ENCODE measurements at places on chromosomes 4 and X. TPM values are rescaled to one million over a fixed set of nuclear protein-coding genes. Genes with fewer than 3 reads are reported as not detected.

CSAG2 gene
- polyA plus RNA-seq: not detected

GRCh38 chrX:94041881-94042280 lies 367.9 kb downstream of the FAM133A start:
- DNase-seq: no peak

- DNase-seq: no peak
Observed at GRCh38 chr4:26670903-26671537, 87.1 kb downstream of the TBC1D19 start.

GDPD2 gene
- not detected for polyA plus RNA-seq

NDNF gene
- not detected for polyA plus RNA-seq

- no peak for DNase-seq
Observed at GRCh38 chrX:84475596-84475995, 26.7 kb downstream of the HDX start.

GRCh38 chr4:117164338-117164737 lies 79.0 kb upstream of the TRAM1L1 start:
- DNase-seq: no peak

TMEM150C gene
- polyA plus RNA-seq: 0.17 TPM

DNA sequence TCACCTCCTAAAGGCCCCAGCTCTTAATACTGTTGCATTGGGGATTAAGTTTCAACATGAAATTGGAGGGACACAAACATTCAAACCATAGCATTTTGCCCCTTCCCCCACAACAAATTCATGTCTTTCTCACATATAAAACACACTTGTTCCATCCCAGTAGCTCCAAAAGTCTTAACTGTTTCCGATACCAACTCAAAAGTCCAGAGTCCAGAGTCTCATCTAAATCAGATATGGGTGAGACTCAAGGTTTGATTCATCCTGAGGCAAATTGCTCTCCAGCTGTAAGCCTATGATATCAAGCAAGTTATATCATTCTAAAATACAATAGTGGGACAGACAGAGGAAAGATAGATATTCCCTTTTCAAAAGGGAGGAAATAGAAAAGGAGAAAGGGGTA lies 8.7 kb downstream of the SLC9B1 start:
- DNase-seq: no peak

RELL1 gene
- polyA plus RNA-seq: 7.4 TPM

TENM3 gene
- polyA plus RNA-seq: not detected

DNA sequence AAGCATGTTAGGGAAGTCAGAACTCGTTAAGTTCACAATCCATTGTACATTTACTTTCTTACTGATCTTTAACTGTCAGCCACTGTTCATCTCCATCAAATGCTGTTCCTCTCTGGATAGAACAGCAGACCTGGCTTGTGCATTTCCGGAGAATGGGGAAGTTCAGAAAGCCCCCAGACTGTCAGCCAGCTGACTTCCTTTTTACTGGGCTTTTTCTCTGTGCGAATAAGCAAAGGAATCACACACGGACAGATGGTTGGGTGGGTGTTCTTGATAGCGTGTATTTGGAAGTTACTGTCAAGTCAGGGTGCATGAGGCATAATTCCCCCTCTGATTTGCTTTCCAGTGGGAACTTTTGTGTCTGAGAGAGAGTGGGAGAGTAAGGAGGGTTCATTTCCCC lies 56.8 kb downstream of the TSPAN7 start:
- no peak for DNase-seq

DNA sequence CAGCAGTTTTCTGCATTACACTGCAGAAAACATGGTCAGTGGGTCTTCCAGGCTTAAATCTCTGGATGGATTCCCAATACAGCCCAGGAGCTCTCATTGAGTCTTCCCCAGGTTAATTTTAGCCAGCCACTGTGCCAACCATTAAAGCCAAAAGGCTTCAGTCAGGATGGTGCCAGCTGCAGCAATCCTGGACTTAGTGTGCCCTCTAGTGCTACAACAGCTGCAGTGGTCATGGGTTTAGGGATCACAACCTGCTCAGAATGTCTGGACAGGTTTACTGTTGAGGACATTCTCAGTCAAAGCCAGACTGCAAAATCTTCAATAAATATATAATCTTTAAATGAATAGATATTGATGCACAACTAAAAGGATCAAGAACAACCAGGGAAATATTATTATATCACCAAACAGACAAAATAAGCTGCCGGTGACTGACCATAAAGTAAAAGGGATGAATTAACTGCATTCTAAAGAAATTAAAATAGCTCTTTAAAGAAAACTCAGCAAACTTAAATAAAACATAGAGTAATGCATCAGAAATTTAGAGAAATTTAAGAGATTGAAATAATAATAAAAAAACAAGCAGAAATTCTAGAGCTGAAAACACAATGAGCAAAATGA lies 639.9 kb downstream of the SPOCK3 start:
- no peak for DNase-seq

- DNase-seq: no peak
Observed at GRCh38 chr4:153890761-153891160, 101.9 kb upstream of the SFRP2 start.

DNA sequence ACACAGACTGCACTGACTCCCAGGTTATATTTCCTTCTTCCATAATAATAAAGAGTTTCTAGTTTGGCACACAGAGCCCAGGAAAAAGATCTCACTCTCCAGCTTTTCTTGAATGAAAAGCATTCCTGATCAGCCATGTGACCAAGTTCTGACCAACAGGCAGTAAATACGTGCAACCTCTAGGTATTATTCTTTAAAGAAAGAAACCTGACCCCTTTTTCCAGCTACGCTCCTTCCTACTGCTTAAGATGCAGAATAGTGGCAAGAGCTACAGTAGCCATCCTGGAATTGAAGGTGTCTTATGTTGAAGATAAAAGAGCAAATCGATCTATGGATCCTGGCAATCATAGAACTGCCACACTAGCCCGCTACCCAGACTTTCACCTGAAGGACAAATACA lies 76.7 kb downstream of the LRBA start:
- no peak for DNase-seq

KLHL13 gene
- 0.24 TPM for polyA plus RNA-seq

KLHL4 gene
- 0.43 TPM for polyA plus RNA-seq

DNA sequence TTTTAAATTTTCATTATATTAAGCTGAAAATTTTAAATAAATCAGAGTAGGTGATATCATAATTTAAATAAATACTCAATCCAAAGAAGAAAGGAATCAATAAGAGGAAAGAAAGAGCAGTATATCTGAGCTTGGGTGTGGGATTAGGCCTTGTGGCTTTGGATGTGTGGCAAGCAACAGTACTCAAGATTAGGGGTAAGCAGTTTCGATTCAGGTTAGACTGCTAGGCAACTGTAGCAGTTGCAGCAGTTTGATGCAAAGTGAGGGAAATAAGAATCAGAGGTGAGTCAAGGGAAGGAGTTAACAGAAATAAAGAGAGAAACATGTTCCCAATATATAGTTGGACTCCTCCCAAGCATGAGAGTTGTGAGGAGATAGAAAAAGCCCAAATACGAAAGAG lies 599.6 kb upstream of the KLHL4 start:
- no peak for DNase-seq

AMER1 gene
- 0.13 TPM for polyA plus RNA-seq

TRPC5OS gene
- not detected for polyA plus RNA-seq

QRFPR gene
- not detected for polyA plus RNA-seq

DNA sequence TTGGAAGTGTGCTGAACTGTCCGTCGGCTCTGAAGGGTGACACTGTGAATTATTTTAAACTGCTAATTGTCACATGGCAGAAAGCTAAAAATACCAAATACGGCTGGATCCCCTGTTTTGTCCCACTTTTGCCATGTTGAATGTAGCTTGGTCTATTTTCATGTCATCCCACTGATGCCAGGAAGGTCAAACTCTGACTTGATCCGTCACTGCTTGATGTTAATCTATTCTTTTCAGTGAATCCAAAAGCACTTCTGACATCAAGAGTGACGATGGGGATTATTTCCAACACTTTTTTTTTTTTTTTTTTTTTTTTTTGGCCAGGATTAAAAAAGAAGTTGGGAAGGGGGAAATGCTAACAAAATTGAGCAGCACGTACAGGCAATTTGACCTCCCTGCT lies 734.6 kb upstream of the TENM3 start:
- no peak for DNase-seq

MAGEB6 gene
- not detected for polyA plus RNA-seq

DNA sequence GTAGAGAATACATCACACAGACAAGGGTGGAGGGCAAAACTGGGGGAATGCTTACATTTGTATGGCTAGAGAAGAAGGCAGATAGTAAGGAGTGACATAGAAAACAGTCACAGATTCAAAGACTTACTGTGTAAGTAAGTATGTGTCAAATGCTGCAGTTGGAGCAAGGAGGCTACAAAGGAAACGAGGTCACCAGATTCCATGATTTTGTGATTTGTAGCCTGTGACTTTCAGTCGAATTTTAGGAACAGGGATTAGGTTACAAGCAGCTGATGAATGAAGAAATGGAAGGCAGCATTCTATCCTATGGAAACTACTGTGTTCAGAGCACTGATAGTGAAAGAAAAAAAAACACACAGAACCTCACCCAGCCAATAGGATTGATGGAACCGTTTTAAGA lies 407.9 kb downstream of the IL15 start:
- DNase-seq: no peak

DCLK2 gene
- not detected for polyA plus RNA-seq

DNA sequence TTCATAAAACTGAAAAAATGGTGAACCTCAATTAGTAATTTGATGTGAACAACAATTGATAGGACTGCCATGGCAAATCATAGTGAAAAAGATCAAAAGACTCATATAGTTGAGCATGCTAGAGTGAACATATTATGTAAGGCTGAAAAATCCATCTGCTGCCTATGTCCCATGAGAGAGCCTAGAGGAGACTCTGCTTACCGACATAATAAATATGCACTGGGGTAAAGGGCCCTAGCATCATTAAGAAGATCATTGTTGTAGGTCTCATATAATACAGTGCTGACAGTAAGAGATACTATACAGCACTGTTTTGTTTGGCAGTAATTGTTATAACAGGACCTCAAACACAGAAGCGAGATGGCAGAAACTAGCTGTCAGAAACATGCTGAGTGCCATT lies 229.0 kb downstream of the PABPC4L start:
- DNase-seq: no peak

CSAG1 gene
- polyA plus RNA-seq: not detected

DNA sequence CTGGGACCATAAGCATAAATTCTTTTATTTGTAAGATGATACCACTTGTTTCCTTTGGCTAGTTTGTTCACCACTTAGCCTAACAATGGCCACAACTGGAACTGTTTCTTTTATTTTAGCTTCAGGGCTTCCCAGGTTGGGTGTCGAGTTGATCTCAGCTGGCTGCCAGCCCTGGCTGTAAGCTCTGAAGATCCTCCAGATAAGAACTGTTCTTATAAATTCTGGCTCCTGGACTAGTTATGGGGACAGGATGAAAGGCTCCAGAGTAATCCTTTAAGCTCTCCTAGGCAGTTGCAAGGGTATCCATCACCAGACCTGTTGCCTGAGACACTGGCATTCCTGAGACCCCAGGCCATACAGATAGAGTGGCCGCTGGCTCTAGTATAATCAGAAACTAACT lies 129.4 kb upstream of the ACSL4 start:
- DNase-seq: no peak

- DNase-seq: no peak
Observed at GRCh38 chr4:140136509-140136908, 17.5 kb downstream of the MAML3 start.

DNA sequence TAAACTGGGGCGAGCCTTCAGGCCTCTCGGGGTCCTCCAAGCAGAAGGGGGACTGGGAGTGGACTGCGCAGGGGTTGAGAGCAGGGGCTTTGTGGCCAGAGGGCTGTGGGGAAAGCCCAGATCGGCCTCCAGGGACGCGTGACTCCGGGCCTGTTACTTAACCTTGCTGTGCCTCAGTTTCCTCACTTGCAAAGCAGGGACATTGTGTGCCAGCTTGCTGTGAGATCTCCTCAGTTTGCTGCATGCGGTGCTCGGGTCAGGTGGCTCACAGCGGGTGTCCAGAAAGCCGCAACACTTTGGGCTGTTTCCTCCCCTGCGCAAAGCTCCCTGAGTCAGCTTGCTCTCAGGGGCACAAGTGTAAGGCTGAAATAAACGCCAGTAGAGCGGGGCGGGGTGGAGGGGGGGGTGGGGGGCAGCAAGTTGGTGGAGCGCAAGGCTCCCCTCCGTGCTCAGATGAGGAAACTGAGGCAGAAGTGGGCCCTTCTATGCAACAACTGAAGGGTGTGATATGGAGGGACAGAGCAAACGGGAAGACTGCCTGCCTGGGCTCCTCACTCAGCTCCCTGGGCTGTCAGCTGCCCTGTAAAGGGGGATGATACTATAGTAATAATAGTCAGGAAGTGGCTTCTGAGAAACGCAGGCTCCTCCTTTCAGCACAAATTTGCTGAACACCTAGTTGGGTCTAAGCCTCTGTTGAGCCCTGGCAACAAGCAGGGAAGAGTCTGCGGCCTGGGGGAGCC lies 101.0 kb downstream of the HMX1 start:
- DNase-seq: no peak

GRCh38 chrX:155949098-155949497 lies 48.4 kb upstream of the IL9R start:
- no peak for DNase-seq

DNA sequence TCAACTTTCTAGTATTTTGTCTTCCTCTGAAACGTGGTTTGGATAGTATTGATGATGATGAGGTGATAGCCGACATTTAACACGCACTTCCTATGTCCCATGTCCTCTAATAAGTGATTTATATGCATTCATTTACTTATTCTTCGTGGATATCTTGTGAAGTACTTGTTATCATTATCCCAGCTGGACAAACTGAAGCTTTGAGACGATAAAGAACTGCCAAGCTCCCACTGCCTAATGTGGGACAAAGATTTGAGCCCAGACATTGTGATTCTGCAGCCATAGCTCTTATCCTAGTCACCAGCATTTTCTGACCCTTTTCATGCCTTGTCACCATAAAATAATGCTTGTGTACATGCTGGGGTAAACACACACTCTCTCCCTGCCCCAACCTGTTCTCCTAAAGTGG lies 92.5 kb downstream of the RAPGEF2 start:
- no peak for DNase-seq

- DNase-seq: no peak
Observed at GRCh38 chr4:44674471-44674870, 3.7 kb upstream of the GUF1 start.

GRCh38 chr4:174550541-174550940 lies 28.3 kb upstream of the HPGD start:
- DNase-seq: no peak

THAP9 gene
- 2.0 TPM for polyA plus RNA-seq

HSFX2 gene
- polyA plus RNA-seq: not detected

GRCh38 chr4:15958562-15958961 lies 4.4 kb downstream of the FGFBP2 start:
- DNase-seq: no peak

- no peak for DNase-seq
Observed at GRCh38 chr4:119733431-119733830, 104.8 kb upstream of the PDE5A start.

RRH gene
- polyA plus RNA-seq: not detected

DNA sequence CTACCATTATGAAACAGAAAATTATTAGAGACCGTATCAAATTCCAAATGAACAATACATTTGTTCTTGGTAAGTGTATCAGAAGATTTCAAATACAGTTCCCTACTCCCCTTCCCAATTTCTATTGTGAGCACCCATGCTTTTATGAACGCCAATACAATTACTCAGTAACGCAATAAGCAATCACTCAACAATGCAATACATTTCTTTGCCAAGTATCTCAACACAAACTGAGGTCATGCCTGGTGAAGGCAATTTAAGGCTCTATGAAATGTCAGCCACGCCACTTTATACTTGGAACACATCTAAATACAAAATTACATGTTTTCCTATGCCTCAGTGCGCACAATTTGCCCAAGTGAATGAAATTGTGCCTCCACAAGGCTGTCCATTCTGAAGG lies 712 bp downstream of the PNPLA4 start:
- DNase-seq: no peak

- no peak for DNase-seq
Observed at GRCh38 chr4:45471335-45471734, 652.5 kb downstream of the GABRG1 start.

- no peak for DNase-seq
Observed at GRCh38 chr4:6682862-6683590, 10.7 kb upstream of the S100P start.

All from CD8-positive, alpha-beta memory T cell (primary cell).